ENCODE measurements at places on chromosomes 7 and 10.

GRCh38 chr7:327991-328702 is 38.2 kb downstream of the FOXL3 start:
- DNase-seq: no peak

DNA sequence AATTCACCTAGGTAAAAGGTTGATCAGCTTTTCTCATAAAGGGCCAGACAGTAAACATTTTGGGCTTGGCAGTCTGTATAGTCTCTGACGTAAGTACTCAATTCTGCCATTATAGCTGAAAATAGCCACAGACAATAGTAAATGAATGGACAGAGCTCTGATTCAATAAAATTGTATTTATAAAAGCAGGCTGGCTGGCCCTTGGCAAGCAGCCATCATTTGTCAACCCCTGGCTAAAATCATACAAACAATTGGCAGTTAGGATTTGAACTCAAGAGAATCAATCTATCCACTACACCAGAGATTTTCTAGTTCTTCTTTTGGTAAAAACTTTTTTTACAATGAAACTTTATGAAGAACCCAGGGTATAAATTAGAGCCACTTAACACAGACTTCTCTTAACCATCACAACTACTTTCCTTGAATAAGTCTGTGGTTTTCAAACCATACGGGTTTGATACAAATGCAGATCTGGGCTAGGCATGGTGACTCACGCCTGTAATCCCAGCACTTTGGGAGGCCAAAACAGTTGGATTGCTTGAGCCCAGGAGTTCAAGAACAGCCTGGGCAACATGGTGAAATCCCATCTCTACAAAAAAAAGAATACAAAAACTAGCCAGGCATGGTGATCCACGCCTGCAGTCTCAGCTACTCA is 124.5 kb downstream of the SLC16A9 start:
- no peak for DNase-seq

DNA sequence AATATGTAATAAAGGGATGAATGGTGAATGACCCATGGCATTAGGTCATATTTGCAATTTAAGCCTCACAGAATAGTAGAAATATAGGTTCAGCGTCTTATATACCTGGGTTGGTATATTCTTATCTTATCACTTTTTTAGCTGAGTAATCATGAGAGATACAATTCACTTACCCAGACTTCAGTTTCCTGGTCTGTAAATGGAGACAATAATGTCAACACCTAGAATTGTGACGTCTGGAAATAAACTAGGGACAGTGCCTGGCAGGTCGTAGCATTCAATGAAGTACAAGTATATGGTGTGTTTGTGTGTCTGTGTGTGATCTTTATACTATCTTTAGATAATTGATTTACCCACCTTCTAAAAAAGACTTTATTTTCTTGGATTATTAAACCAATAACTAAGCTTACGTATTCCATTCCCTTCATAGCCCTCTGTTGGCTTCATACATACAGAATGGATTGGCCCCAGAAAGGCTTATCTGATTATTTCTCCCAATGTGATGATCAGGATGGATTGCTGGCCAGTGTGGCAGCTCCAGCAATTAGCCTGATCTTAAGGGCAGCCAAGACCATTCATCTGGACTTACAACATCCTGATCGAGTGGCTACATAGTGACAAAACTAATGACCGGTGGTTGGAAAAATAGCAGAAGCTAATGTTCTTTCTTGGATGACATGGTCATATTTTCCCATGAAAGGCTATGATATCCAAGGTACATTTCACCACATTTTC is 121.2 kb upstream of the NPVF start:
- no peak for DNase-seq

GRCh38 chr7:85840554-85840953 is 653.7 kb upstream of the SEMA3D start:
- DNase-seq: no peak
